Muscle of arm (tissue), 14 donors: ENCODE measurements at places on chromosomes 2 and 18.

GRCh38 chr2:38466876-38467767, 90.0 kb upstream of the ATL2 start:
- no peak for DNase-seq

GRCh38 chr2:11310212-11310611, 34.2 kb downstream of the ROCK2 start:
- no peak for DNase-seq

DNA sequence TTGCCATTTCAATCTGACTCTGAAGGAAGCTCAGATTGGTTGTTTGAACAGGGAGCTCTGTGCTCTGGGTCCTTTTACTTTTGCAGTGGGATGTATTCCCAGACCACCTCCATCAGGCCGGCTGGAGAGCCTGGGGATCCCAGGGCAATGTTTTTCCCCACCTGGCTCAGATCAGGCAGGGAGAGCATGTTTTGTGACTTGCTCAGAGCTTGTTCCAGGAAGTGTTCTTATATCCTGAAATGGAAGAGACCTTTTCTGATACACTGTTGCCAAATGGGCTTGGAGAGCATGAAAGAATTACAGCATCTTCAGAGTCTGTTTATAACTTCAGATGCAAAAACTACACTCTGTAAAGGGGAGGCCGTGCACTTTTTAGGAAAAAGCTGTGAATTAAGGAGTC, 56.0 kb downstream of the LIPG start:
- peak; percentile 57 for DNase-seq

GRCh38 chr2:214706986-214707385, 102.5 kb downstream of the BARD1 start:
- no peak for DNase-seq

GRCh38 chr2:188477564-188478103, 186.0 kb downstream of the GULP1 start:
- DNase-seq: no peak

DNA sequence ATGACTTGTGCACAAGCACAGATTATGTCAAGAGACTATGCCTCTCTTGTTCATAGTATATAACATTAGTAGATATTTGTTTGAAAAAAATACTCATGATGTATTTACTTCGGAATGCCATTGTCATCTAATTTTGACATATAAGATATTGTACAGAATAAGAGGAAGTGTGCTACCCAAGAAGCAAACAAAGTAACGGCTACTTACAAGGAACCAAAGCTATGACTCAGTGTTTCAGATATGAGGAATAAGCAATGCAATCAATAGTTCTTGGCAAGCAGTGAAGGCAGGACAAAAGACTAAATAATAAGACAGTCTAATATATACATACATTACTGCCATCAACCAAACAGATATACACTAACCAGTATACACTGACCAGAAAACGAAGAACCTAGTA, 256.3 kb downstream of the CCDC178 start:
- DNase-seq: no peak

DNA sequence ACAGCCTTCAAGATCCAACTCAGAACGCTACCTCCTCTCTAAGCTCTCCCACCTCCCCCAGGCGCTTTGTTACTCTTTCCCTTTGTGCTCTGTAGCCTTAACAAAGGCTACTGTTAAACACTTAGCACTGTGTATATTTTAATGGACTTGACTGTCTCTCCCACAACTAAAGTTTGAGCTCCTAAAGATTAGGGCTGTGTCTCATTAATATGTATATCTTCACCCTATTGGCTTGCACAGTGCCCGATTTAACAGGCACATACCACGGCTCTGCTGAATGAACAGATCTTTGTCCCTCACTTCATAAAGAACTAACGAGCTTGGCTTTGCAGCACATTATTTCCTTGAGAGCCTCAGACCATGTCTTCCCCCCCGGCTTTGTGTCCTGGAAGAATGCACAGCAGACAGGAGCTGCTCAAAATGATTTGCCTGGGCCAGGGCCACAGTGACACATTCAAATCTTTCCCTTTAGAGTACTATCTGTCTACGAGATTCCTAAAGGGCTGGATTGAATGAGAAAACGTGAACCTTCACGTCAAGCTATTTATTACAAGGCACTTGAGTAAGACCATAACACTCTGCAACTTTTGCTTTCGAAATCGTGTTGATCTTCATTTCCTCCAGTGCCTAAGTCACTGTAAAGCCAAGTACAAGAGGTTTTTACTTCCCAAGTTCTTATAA, 22.1 kb downstream of the ABHD3 start:
- peak; percentile 56 for DNase-seq
